ENCODE measurements at places on chromosomes 6 and 20.

DNA sequence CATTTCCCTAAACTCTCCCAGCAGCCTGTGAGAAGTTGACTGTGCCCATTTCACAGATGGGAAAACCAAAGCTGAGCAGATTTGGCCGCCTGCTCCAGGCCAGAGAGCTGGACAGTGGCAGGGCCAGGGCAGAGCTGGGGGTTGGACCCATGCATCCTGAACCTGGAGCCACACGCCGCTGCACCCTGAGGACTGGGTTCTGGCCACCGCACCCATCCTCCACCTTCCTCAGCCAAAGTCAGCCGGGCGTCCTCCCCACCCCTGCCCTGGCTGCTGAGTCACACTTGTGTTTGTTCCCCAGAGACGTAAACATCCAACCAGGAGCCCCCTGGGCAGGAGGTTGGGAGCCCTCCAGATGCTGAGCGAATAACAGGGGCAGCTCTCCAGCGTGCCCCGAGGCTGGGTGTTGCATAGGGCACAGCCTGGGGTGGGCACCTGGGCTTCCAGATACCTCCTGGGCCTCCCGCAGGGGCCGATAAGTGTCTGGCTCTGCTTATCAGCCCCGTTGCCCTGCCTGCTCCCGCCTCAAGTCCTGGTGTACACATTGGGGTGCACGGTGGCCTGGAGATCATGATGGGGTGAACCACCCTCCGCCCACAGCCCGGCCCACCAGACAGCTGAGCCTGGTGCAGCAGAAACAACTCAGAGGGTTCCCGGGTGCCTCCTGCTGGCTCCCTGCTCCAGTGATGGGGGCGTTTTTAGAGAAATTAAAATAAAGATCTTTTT, 23.8 kb downstream of the RBM38 start:
- no peak for DNase-seq

DNA sequence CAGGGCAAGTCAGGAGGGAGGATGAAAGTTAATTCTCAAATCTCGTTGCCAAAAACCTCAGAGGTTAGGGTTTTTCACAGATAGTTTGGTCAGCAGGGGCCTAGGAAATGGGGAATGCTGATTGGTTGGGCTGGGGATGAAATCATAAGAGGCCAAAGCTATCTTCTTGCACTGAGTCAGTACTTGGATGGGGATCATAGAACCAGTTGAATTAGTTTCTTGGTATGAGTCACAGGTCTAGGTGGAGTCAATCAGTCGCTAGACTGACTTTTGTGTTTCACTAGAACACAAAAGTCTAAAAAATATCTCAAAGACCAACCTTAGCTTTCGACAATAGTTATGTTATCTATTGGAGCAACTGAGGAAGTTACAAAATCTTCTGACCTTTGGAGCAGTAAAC, 368.5 kb downstream of the TBC1D32 start:
- no peak for DNase-seq

- no peak for DNase-seq
Measured at GRCh38 chr6:48388044-48388443, 277.0 kb upstream of the PTCHD4 start.

DNA sequence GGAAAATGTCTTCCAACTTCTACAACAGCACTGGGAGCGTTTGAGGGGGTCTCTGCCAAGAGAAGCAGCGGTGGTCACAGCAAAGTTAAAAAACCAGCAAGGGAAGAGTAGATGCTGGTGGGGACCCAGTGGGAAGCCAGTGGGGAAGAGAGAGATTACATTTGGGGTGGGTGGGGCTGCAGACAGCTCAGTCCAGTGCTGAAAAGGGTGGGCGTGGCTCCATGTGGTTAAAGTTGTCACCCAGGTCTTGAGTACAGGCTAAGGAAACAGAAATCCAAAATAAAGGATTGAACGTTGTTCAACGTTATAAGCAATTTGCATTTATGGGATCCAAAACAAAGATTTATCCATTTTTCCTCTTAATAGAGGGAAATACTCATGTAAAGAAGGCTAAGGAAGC, 106.3 kb upstream of the LY86 start:
- no peak for DNase-seq

GRCh38 chr6:17600527-17601385, 654 bp downstream of the FAM8A1 start:
- DNase-seq, result peak; percentile 25

- DNase-seq, result no peak
Measured at GRCh38 chr6:81762132-81762531, 9.7 kb upstream of the TENT5A start.

- no peak for DNase-seq
Measured at GRCh38 chr6:128414943-128415342, 105.5 kb downstream of the PTPRK start.

DNA sequence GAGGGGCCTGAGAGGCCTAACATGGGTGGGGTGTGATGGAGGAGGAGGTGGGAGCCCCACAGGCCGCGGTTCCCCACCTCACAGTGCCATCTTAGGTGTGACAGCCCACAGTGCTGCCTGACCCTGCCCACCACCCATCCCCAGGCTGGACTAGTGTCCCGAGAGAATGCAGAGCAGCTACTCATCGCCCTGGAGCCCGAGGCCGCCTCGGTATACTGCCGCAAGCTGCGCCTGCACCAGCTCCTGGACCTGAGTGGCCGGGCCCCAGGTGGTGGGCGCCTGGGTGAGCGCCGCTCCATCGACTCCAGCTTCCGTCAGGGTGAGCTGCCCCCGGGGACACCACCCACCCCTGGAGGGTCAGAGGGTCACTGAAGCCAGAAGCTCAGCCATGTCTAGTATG, 15.6 kb downstream of the HSPA12B start:
- DNase-seq, result no peak

DNA sequence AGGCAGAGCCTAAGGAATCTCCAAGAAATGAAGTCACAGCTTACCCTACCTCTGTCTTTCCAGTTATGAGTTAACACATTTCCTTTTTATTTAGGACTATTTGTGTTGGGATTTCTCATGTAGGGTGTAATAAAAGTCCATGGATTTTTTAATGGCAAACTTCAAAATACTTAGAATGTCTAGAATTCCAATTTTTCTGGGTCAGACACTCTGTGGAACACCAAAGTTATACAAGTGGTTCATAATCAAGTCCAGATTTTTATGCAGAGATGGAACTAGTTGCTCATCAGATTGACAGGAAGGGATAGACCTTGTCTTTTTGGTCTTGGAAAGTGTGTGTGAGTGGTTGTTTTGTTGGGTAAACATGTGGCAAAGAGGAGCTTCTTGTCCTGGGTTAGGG, 303.5 kb upstream of the RNF24 start:
- no peak for DNase-seq

All from activated CD8-positive, alpha-beta memory T cell treated with anti-CD3 and anti-CD28 coated beads for 1 hour (primary cell).